ENCODE measurements at places on chromosomes 11 and 22.
A peak's percentile ranks its signal among the peaks of the same experiment; 100 is the strongest.

GRCh38 chr22:31080848-31081649 is at the start of gene SMTN:
Gene SMTN (plus strand): TSS chr22:31081318. CDS start chr22:31083259, 1,941 bp downstream.
- DNase-seq = peak; percentile 81

- DNase-seq = no peak
Measured at GRCh38 chr11:63551889-63552266, 11.3 kb downstream of the PLAAT2 start.

DNA sequence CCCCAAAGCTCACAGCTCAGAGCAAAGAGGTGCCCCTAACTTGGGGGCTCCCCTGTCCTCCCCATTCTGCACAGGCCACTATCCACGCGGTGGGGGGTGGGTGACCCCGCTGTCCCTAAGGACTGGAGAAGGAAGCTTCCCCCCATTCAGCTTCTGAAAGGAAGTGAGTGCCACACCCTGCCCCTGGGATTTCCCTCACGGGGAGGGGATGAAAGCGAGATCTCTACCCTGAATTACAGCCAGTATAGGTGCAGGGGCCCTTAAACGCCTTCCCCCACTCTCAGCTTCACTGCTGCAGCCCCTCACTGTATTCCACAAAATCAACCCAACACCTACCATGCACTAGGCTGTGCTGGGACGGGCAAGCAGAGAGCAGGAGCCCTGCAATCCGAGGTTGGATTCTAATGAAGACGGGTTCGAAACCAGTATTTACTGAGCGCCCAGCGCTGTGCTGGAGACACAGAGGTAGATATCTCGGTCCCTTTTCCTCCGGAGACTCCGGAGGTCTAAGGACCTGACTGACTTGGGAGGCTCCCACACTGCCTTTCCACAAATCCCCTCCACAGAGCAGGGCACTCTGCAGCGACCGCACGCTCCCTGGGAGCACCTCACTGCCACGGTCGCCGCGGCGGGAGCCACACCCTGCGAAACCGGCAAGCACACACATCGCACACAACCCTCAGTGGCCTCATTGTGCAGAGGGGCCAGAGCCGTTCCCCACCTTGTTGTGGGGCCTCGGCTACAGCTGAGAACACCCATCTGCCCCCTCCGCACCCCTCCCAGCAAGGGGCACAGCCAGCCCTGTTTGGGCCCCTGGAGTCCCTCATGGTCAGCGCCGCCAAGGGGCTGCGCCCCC is 1.8 kb downstream of the AHNAK start:
- no peak for DNase-seq

DNA sequence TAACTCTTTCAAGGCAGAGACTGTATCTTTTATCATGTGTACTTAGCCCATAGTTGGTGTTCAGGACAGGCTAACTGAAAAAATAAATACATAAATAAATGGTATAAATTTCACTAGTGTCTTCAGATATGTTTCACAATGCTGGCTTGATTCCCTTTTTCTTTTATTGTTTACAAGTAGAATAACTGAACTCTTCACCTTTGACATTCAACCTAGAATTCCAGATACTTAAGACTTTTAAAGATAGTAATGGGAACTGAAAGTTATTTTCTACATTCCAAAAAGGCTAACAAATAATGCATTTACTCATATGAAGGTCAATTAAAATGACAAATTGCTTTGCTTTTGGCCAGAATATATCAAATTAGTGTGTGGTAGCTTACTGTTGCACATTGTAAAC is 411.3 kb upstream of the TENM4 start:
- DNase-seq = no peak

- peak; percentile 81 for DNase-seq
Measured at GRCh38 chr11:116792869-116793771, 1.4 kb upstream of the APOA5 start.

DNA sequence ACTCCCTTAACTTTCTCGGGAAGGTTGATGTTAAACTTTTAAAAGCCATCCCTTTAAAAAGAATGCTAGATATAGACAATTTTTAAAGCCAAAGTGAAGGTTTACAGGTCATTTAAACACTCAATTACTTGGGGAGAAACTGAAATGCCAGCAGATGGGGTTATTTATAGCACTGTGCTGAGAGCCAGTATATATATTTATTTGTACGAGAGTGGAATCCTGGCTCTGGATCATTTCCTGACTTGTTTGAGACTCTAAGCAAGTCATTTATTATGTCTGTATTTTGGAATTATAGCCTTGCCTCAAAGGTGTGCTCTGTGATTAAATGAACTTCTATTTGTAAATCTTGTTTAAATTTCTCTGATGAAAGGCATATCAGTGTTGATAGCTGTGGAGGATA is 6.8 kb upstream of the ZBED5 start:
- DNase-seq = no peak

DNA sequence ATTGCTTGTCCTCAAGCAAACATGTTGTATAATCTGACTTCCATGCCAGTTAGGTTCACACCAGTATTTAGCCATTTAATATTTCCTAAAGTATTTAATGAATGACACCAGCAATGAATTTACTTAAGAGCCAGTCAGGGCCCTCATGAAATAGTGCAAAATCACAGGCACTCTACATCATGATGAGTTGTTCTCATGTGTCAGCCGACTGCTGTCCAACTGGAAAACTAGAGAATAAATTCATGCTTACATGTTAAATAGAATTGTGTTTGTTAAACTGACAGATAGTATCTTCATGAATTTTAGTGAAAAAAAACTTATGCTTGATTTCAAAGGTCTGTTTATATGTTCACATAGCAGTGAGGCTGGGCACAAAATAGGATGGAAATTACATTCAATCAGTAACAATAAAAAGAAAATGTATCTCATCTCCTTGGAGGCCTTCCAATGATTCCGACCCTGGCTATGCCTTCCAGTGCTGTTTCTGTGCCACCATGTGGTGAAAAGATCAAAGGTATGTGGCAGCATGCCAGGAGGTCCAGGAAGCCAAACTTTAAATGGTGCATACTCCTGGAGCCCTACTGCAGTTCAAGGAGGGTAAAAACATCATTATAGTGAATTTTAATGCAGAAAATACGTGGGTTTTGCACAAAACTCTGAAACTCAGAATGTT is 45.2 kb downstream of the CTSC start:
- peak; percentile 51 for DNase-seq

GRCh38 chr11:9025101-9025850 is 21.5 kb upstream of the NRIP3 start:
- DNase-seq = no peak

- DNase-seq = no peak
Measured at GRCh38 chr11:78570031-78570430, 4.6 kb downstream of the NARS2 start.

- DNase-seq = peak; percentile 63
Measured at GRCh38 chr11:61891331-61892084, at the start of gene FADS3. Gene FADS3 (minus strand): TSS chr11:61891545. CDS start chr11:61891381, 164 bp downstream.

GRCh38 chr11:34242037-34242625 is 115.7 kb downstream of the ABTB2 start:
- DNase-seq = peak; percentile 54

DNA sequence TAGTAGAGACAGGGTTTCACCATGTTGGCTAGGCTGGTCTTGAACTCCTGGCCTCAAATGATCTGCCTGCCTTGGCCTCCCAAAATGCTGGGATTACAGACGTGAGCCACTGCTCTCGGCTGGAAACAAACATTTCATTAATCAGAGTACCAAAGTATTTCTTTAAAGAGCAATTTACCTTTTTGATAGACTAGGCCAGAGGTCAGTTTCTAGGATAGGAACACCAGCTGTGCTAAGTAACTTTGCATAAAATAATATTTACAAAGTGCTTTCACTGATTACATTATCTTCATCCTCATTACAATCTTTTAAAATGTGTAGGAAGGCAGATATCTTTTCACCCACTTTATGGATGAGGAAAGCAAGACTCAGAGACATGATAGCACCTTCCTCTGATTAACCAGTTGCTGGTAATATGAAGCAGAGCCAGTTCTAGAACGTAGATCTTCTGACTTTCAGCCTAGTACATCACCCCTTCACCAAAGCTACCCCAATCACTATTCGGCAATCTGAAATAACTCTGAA is 355.2 kb downstream of the SOX6 start:
- DNase-seq = no peak

DNA sequence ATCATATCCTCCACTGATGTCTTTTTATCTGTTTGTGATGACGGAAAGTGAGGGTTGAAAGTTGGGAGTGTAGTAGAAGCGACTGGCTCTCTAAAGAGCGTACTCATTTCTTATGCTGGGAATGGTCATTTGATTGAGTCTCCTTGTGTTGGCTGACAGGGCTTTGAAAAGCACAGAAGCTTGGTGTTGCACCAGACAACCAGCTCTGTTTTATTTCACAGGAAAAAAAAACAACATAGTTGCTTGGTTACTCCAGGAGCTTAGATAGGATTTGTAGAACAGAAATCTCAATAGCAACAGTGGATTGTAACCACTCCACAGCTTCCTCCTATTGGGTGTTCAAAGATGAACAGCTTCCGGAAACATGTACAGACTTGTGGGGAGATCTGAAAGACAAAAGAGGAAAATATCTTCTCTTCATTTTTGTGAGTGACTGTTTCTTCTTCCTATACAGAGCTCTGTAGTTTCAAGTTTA is 2.7 kb downstream of the RBM14 start:
- DNase-seq = peak; percentile 58

GRCh38 chr11:843818-844692 is 1.4 kb downstream of the TSPAN4 start:
- peak; percentile 94 for DNase-seq

Measured in fibroblast of mammary gland (primary cell).